ENCODE measurements at places on chromosomes 16 and 17.
A peak's percentile ranks its signal among the peaks of the same experiment; 100 is the strongest.

DNA sequence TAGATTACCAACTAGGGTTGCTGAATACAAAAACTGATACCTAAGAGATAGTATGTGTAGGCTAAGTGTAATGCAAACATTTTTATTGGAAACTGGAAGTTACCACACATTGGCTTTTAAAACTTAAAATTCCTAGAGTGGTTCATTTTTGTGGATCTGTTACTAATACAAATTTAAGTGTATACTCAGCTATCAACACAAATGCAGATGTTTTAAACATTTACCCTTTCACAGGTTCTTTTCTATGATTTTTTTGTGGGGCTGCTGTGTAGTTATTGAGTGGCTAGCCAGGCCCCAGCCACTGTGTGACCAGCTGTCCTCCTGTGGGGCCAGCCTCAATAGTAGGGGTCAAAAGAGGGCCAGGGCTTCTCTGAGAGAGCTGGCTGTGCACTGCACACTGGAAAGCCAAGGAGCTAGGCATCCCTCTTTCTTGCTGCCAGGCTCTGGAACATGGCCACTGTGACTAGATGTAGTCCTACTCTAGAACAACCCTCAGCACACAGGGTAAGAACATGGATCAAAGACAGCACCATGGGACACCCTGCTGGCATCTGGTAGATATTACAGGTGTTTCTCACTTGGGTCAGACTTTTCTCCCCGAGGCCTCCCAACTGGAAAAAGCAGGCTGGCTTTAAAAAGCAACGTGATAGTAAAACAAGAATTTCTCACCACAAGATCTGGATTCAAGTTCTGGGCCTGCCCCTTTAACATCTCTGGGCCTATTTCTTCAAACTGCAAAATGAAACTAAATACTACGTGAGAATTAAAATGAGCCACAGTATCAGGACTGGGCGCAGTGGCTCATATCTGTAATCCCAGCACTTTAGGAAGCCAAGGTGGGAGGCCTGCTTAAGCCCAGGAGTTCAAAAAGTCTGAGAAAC, 7.3 kb upstream of the VEZF1 start:
- peak; percentile 76 for DNase-seq

GRCh38 chr17:6244253-6244652, 174.1 kb downstream of the WSCD1 start:
- no peak for DNase-seq

DNA sequence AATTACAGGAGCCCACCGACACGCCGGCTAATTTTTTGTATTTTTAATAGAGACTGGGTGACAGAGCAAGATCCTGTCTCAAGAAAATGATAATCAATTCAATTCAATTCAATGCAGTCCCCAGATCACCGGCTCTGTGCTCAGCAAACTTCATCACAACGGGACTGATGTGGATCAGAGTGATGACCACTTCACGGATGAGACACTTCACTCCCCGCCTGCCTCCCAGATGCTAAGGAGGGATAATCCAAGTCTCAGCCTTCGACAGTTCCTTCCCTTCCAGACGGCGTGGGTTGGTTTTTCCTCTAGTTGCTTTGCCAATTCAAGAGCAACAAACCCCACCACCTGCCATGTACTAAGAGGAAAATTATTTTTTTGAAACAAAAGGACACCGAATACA, 93.8 kb downstream of the ZDHHC7 start:
- DNase-seq = no peak

- peak; percentile 69 for DNase-seq
Observed at GRCh38 chr16:68234188-68235107, 1.5 kb downstream of the ESRP2 start.

DNA sequence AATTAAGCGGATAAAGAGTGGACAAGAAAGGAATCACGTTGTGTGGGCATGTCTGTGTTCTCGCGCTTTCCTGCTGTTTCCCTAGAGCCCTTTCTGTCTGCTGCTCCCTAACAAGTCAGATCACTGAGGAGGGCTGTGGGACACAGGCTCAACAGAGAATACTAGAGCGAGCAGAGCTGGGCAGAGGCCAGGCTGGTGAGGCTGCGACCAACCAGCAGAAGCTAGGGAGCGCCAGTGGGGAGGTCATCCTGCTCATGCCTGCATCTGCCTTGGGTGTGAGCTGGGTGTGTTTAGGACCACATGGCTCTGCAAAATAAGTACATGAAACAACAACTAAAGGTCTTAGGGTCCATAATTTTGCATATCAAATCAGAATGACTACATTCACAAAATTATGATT, 11.5 kb upstream of the FOXJ1 start:
- no peak for DNase-seq

GRCh38 chr16:68359398-68360191, 48.8 kb downstream of the PRMT7 start:
- DNase-seq = no peak

- DNase-seq = peak; percentile 74
Observed at GRCh38 chr17:63445571-63445953, 544 bp downstream of the CYB561 start.

DNA sequence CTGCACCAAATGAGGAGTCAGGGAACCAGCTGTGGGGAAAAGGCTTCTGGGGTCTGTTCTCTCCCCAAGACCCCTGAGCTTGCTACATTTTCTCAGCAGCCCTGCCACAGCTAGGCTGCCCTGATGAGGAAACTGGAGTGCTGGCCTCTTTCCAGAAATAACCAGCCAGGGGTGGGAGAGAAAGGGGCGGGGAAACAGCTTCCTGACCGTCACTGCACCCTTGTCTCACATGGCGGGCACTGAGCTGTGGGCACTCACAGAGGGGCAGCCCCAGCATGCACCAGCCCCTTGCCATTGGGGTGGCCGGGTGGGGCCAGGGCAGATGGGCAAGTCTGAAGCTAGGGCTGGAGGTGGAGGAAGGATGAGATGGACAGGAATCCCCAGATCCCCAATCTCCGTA, 2.9 kb downstream of the SRL start:
- DNase-seq = no peak

GRCh38 chr17:75067856-75068255, 19.9 kb upstream of the SLC16A5 start:
- no peak for DNase-seq

- DNase-seq = no peak
Observed at GRCh38 chr17:67942810-67943209, 53.5 kb downstream of the C17orf58 start.

DNA sequence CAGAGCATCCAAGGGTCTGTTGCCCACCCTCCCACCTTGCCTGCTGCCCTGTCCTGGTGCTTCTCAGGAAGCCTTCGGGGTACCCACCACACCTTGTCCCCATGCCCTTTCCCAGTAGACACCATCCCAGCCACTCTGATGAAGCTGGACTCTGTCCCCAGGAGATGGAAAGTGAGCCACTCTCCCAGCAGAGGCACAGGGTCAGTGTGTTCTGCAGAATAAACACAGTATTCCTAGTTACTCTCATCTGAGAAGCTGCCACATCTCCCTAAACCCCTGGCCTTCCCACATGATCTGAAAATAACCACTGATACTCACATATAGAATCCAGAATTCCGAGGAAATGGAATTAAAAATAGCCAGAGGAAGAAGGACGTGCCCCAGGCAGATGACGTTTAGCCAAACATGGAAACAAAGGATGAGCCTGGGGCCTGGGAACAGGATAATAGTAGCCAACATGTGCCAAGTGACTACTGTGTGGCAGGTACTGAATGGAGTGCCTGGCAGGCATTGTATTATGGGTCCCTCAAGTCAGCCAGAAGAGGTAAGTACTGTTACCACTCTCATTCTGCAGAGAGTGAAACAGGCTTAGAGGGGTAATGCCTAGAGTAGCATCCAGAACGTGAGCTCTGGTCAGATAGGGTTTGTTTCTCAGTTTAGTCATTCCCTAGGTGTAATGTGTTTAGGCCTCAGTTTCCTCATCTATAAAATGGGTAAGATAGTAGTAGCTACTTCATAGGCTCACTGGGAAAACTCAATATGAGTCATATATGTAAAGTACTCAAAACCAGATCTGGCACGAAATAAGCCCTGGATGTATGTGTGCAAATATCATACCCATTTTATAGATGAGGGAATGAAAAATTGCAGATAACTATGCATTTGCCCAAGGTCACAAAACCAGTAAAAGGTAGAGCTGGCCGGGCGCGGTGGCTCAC, 20.8 kb upstream of the PEMT start:
- DNase-seq = peak; percentile 33

- DNase-seq = no peak
Observed at GRCh38 chr17:42198897-42199296, 4.6 kb upstream of the GHDC start.

- no peak for DNase-seq
Observed at GRCh38 chr17:57819285-57819684, 30.6 kb downstream of the MRPS23 start.

GRCh38 chr16:28311913-28312312, 19.6 kb downstream of the SBK1 start:
- DNase-seq = no peak

GRCh38 chr16:19879241-19879792, 5.3 kb downstream of the GPRC5B start:
- DNase-seq = peak; percentile 52

- DNase-seq = no peak
Observed at GRCh38 chr17:70691150-70691549, 521.8 kb downstream of the KCNJ2 start.

GRCh38 chr17:1034652-1035210, 37.8 kb downstream of the TIMM22 start:
- DNase-seq = no peak

GRCh38 chr17:76196675-76197074, 43.6 kb downstream of the RNF157 start:
- peak; percentile 36 for DNase-seq

GRCh38 chr17:4969047-4969550, 1.5 kb upstream of the SPAG7 start:
- DNase-seq = no peak

GRCh38 chr17:78997881-78998280, 11.7 kb downstream of the CANT1 start:
- DNase-seq = no peak

- DNase-seq = no peak
Observed at GRCh38 chr17:77307479-77308198, 166.9 kb downstream of the SEC14L1 start.

- DNase-seq = no peak
Observed at GRCh38 chr17:75373280-75373679, 32.2 kb downstream of the GRB2 start.

- DNase-seq = no peak
Observed at GRCh38 chr16:83935858-83936255, 17.2 kb upstream of the OSGIN1 start.

DNA sequence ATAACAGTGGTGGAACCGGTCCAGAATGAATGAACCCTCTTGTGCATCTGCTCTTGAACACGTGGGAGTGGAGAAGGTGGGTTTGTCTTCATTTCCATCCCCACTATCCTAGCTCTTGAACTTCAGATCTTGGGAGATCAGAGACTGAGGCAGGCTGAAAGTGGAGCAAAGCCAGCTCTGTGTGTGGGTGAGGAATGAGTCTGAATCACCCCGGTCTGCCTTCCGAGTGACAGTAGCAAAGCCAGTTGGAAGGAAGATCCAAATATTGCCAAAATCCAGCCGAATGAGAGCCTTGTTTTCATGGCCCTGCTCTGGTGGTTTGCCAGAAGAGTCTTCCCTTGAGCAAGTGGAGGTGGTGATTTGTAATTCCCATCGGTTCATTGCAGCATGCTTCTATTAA, 29.0 kb upstream of the ASIC2 start:
- DNase-seq = no peak

- DNase-seq = no peak
Observed at GRCh38 chr17:38602956-38603785, 2.6 kb downstream of the SRCIN1 start.

DNA sequence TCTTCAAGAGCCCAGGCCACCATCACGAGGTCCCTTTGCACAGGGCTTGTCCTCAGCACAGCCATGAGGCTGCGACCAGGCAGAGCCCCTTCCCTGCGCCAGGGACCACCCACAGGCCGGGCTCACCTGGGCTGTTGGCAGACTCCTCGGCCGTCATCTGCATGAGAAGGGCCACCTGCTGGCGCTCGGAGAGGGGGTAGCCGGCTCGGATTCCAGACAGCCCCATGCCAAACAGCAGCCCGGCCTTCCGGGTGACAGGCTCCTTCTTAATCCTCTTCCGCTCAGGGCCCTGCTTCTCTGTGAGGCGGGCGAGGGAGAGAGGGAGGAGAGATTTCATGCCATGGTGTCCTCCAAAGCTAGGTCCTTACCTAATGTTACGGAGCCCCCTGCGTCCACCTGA, 73.4 kb downstream of the ZNF778 start:
- DNase-seq = no peak

DNA sequence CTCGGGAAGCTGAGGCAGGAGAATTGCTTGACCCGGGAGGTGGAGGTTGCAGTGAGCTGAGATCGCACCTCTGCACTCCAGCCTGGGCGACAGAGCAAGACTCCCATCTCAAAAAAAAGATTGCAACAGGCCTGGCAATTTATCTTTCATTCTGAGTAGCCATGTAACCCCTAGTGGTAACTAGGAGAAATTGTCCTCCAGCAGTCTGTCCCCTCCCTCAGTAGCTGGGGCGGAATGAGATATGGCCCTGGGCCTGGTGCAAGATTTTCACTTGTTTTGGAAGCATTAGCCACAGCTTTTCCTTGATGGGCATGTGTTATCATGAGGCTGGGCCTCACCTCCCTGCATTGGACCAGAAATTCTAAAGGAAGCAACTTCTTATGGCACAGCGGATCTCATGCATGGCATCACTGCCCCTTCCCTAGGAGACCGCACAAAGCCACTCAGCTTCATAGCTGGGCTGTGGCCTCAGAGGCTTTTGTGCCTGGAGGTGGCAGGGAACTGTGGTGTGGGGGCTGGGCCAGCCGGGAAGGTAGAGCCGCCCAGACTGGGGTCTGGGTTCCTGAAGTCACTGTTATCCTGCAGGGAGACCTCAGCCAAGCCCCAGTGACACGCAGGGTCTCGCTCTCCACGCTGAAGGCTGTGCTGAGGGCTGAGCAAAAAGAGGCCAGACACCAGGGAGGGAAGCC, 13.4 kb downstream of the NATD1 start:
- DNase-seq = peak; percentile 38

DNA sequence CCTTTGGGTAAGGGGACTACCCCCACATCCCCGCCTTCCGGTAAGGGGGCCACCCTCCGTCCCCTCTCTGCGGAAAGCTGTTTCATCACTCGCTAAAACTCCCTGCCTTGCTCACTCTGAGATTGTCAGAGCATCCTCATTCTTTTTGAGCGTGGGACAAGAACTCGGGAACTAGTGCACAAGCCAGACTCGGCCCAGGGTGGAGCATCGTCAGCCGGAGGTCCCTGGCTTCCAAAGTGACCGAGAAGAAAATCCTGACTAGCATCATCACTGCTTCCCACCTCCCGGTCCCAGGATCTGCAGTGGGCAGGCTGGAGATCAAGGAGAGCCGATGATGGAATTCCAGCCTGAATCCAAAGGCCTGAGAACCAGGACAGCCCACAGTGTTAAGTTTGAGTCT, 380.3 kb downstream of the SEC14L1 start:
- no peak for DNase-seq

- DNase-seq = no peak
Observed at GRCh38 chr16:11474617-11475291, 112.0 kb downstream of the LITAF start.

- DNase-seq = no peak
Observed at GRCh38 chr16:86926181-86927094, 348.1 kb downstream of the FOXL1 start.
